ENCODE measurements at places on chromosomes 3 and 15.

DNA sequence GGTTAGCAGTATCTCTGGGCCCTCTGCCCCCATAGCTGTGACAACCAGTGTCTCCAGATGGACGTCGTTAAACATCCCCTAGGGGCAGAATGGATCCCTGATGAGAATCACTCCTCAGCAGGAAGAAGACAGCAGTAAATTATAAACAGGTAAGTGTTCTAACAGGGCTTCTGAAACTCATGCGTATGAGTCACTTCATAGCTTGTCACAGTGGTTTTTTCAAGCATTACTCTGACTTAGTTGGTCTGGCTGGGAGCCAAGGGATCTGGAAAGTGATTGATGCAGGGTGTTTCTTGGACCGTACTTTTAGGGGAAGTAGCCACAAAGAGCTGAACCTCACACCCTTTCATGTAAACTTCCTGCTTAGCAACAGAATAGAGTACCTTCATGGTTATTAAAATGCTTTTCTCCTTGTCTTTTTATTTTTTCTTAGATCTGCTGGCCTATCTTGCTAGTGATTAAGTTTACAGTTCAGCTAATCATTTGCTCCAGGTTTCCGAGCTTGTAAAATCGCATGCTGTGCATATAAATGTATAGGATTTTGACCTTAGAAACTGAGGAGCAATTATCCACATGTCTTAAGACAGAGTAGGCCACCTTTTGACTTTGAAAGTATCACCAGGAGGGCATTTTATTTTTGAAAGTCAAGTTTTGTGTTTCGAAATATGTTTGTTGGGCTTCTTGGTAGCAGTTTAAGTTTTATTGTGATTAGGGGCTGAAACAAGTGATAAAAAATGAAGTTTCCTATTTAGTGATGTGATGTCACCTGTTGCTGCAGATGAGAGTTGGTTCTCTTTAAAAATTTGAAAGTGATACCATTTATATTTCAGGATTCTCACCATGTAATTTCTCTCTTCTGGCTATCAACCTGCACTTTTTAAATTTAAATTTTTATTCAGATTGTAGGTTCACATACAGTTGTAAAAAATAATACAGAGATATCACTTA is 333.9 kb downstream of the PTPRG start:
- DNase-seq = no peak

DNA sequence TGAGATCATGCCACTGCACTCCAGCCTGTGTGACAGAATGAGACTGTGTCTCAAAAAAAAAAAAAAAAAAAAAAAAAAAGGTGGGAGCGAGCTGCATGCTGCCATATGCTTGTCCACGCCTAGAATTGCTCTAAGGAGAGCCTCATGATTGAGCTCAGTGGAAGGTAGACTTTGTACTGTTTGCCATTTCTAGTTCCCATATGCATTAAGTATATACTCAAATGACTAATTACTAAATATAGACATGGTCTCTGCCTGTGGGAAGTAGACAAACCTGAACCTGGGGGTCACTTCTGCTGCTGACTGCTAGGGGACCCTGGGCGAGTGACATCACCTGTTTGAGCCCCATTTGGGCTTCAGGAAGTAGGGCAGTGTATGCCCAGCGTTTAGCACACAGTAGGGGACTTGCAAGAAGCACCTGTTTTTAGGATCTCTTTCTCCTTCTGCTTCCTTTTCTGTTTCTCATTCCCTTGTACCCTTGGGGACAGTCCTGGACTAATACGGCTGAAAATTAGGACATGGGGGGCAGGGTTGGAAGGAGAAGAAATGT is 27.2 kb downstream of the PRKCD start:
- no peak for DNase-seq

- DNase-seq = no peak
Measured at GRCh38 chr3:147653367-147653923, 244.3 kb downstream of the ZIC1 start.

GRCh38 chr3:159818399-159818798 is 170.2 kb upstream of the IL12A start:
- no peak for DNase-seq

DNA sequence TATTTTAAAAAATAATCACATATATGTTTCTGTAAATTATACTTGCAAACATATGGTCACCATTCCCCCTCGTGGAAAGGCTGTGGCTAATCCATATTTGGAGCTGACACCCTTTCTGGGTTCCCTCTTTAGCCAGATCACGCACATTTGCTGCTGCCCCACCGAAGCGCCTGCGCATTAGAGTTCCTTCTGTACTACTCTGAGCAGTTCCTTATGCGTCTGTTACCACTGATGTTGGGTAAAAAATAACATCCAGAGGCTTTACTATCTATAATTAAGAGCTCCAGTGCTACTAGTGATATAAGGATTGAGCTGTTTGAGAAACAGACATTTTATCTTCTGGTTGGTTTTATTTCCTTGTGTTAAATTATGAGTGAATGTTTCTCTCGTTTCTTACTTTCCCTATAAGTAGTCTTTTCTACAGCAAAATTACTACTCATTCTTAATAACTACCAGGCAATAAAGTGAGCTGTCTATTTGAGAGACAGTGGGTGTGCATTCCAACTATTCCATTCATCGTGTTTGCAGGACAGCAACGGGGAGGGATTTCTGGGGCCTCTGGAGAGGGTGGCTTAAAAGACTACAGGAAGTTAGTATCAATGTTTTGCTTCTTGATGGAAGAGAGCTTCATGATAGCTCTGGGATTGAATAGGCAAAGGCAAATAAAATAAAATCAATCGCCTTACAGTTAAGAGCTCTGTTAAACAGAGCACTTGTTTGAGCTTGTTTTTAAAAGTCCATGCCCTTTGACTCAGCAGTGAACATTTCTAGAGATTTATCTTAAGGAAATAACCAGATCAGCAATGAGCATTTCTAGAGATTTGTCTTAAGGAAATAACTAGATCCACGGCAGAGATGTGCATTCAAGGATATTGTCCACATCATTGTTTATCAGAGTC is 245.2 kb downstream of the CD47 start:
- DNase-seq = no peak

DNA sequence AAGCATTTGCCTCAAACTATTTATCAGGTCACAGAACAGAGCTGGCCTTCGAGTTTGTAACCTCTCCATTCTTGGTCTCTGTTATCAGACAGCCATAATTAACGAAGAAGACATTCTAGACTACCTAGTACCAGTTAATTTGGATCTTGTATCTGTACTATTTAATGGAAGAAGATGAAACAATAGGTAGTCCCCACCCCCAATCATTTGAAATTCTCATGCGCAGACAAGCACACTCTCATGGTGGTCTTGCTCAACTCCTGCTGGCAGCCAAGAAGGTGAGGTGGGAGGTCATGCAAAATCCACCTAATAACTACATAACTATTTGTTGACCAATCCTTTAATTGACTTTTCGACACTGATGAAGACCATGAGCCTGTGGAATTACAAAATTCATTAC is 2.8 kb upstream of the SKIL start:
- no peak for DNase-seq

GRCh38 chr15:41838400-41838897 is at the start of gene PLA2G4B:
Gene PLA2G4B (plus strand): TSS chr15:41838847. CDS start chr15:41838914, 67 bp downstream.
- no peak for DNase-seq

DNA sequence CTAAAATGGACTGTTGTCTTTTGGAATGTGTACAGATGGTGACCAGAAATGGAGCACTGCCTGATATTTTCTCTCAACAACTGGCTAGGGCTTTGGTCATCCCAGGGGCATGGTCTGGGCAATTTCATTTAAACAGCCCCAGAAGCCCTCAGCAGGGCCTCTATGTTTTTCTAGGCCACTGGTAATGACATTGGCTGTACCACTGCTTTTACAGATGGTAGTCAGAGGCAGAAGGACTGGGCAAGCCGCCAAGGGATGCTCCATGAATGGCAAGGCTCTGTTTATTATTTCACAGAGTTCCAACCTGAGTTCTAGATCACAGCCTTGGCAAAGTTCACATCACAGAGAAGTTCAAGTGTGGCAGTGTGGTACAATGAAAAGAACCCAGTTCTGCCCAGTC is 37.0 kb upstream of the LMCD1 start:
- no peak for DNase-seq

- no peak for DNase-seq
Measured at GRCh38 chr3:184737641-184738505, 26.0 kb upstream of the MAGEF1 start.

- DNase-seq = no peak
Measured at GRCh38 chr3:61821823-61822251, 260.5 kb downstream of the PTPRG start.

DNA sequence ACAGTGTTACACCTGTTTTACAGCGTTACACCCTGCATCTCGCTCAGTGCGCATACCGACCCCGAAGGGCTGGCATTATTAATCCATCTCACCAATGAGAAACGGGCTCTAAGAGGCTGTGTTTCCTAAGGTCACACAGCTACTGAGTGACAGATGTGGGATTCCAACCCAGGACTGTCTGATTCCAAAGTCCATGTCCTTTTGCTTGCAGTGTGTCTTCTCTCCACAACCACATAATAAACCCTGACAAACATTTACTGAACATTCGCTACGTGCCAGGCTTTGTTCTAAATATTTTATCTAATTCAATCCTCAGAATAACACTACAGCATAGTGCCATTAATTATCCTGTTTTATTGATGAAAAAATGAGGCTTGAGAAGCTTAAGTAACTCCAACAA is 79.1 kb downstream of the RAB11A start:
- DNase-seq = no peak

- DNase-seq = no peak
Measured at GRCh38 chr15:37099319-37100108, 835 bp downstream of the MEIS2 start.

DNA sequence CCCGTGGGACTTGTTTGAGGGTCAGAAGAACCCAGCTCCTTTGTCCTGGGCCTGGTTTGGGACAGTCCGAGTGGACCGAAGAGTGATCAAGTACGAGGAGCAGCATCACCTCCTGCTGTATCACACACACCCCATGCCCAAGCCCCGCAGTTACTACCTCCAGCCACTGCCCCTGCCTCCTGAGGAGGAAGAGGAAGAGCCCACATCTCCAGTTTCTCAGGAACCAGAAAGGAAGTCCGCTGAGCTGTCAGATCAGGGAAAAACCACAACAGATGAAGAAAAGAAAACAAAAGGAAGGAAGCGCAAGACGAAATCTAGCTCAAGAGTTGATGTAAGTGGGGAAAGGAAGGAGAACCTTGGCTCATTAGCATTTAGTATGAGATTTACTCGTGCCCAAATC is 3.3 kb upstream of the P2RY12 start:
- no peak for DNase-seq

DNA sequence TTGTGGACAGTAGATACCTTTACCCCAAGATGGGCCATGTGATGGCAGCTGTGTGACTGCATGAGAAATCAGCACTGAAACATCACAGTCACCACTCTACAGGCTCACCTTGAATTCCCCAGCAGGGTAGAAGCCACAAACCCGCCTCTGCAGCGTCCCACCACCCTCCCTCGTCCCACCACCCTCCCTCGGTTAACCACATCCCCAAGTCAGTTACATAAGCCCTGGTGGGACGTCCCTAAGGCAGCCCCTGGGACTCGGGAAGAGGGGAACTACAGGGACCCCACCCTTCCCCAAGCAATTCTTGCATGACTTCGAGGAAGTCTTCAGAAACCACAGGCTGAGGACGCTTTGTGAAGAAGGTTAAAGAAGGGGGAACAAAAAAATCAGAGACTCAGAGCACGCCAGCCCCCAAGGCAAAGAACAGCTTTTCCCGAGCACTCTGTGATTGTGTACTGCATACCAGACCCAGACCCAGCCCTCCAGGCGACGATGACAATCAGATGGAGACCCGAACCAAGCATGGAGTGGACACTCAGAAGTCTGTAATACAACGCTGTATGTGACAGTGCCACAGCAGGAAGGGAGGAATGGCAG is 60.5 kb downstream of the SH3BP5 start:
- no peak for DNase-seq

- DNase-seq = no peak
Measured at GRCh38 chr3:48711727-48712126, 5.3 kb downstream of the IP6K2 start.

DNA sequence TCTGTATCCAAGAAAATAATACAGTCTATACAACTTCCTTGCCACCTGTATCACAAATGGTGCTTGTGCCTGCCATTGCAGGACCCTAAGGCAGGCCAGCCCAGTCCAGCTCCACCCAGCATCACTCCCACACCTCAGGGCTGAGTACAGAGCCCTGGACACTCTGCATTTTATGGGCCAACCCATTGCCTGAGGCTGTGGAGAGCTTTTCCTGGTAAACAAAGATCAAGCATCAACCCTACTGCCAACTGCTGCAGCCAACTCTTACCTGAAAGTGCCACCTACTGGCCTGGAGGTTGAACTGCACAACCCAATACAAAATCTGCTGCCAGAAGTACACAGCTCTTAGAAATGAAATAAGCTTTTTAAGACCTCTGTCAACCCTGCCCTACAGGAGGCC is 1082.2 kb downstream of the NAALADL2 start:
- no peak for DNase-seq

- no peak for DNase-seq
Measured at GRCh38 chr3:99678896-99679295, 40.5 kb downstream of the COL8A1 start.

- DNase-seq = no peak
Measured at GRCh38 chr3:179150610-179151009, 2.5 kb downstream of the PIK3CA start.

DNA sequence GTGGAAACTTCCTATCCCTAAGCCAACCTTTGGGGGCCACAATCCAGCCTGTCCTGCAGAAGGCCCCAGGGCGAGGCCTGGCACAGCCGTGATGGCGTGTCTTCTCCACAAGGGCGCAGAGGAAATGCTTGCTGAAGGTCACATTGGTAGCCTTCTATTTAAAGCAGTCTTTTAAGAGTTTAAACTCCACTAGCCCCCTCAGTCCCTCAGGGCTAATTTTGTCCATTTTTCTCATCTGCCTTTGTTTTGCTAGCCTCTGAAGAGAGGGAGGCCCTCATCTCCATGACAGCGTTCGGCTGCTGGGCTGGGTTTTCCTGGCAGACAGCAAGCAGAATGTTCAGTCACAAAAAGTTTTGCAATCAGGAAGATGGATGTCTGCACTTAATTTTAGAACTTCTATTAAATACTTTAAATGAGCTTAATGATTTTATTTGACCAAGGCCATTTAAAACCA is 40.8 kb downstream of the RARB start:
- no peak for DNase-seq

- no peak for DNase-seq
Measured at GRCh38 chr3:111690242-111690641, 95.1 kb upstream of the ZBED2 start.

DNA sequence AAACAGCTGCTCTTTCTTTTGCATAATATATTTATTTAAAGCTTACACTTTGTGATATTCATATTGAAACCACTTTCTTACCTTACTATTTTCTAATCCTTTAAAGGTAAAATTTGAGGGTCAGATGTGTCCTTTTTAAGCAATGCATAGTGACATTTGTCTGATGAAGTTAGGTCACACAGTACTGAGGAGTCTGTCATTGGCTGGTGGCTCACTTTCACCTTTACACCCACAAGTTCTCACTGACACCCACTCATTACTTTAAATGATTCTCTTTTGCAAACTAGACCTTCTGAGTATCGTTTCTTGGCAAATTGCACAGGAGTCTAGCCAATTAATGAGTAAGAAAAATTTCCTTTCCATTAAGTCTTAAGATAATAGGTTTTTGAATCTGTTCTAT is 758.3 kb upstream of the ARPP21 start:
- no peak for DNase-seq

- no peak for DNase-seq
Measured at GRCh38 chr3:61936344-61936937, 375.1 kb downstream of the PTPRG start.

Data from NCI-H187 (cell line).